ENCODE measurements at places on chromosomes 4 and X. TPM values are rescaled to one million over a fixed set of nuclear protein-coding genes. Genes with fewer than 3 reads are reported as not detected.
A peak's percentile ranks its signal among the peaks of the same experiment; 100 is the strongest.

- H3K27me3 ChIP-seq: no peaks in the 10 kb centered on the region
- H3K4me3 ChIP-seq: no peak overlapping the region
- DNase-seq: no peak
- H3K36me3 ChIP-seq: no peaks in the 10 kb centered on the region
- no peak overlapping the region for H3K27ac ChIP-seq
Observed at GRCh38 chrX:134676436-134676835, 18.2 kb upstream of the PLAC1 start.

- H3K36me3 ChIP-seq: no peaks in the 10 kb centered on the region
- no peaks in the 10 kb centered on the region for H3K27me3 ChIP-seq
- DNase-seq: no peak
- H3K4me1 ChIP-seq: no peaks in the 10 kb centered on the region
- H3K27ac ChIP-seq: no peak overlapping the region
Observed at GRCh38 chr4:41065434-41066006, 148.8 kb downstream of the APBB2 start.

DNA sequence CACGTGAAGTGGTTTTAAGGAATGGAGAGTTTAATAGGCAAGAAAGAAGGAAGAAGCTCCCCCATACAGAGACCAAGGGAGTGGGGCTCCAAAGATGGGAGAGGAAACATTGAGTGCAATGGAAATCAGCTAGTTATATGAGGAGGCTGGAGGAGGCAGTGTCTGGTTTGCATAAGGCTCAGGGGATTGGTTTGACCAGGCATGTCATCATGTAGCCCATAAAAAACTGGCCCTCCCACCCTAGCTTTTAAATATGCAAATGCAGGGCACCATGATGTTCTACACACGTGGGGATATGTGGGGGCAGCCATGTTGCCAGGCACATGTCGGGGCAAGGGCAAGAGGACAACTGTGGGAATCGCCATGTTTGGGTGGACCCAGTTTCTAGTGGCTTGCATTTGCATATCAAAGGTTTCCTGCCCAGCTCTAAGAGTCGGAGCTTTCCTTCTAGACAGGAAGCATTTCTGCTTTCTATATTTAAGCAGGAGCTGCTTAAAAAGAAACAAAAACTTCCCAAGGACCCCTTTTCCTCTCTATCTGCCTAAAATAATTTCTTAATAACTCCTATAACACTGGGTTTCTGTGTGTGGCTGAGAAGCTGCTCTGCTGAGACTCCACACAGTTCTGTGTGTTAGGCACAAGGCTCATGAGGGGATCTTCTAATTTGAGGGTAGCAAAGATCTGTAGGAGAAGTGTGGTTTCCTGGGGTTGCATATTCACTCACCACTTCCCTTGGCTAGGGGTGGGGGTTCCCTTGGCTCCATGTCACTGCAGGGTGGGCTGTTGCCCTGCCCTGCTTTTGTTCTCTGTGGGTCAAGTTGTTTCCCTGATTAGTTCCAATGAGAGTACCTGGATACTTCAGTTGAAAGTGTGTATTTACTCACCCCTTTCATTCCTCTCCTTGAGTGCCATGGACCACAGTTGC is 113.5 kb downstream of the VSIG4 start:
- peaks cover 32% of the 10 kb centered on the region for H3K4me1 ChIP-seq
- peak overlapping the region; percentile 37 for H3K27ac ChIP-seq
- H3K4me3 ChIP-seq: peak overlapping the region; percentile 31

The HPGD gene
- total RNA-seq: 3.4 TPM

- no peaks in the 10 kb centered on the region for H3K36me3 ChIP-seq
- H3K4me3 ChIP-seq: no peak overlapping the region
- no peak overlapping the region for H3K27ac ChIP-seq
- no peaks in the 10 kb centered on the region for H3K4me1 ChIP-seq
- no peaks in the 10 kb centered on the region for H3K27me3 ChIP-seq
Observed at GRCh38 chr4:182928061-182928460, 10.9 kb upstream of the DCTD start.

DNA sequence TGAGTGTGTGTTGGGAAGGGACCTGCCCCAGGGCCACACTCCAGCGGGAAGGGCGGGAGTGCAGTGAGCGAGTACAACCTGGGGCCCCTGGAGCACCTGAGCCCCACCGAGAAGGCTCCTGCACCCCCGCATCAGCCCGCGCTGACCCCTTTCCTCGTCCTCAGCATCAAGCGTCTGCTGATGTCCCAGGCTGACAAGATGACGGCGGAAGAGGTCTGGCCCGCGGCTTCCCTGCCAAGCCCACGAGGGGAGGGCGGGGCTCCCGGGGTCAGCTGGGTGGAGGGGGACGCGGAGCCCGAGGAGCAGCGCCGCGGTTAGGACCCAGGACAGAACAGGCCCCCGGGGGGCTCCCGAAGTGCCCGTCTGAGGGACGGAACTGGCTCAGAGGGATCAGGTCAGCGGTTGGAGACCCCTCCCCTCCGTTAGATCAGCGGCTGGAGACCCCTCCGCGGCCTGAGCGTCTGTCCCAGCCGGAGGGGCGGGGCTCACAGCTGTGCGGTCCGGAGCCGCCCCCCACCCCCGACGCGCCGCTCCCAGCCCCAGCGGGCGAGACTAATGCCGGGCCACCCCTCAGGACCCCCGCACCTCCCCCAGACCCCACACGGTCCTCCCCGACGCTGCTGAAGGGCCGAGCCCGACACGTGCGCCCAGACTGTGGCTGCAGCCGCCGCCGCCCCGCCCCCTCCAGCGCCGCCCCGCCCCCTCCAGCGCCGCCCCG is 6.7 kb downstream of the MYL5 start:
- no peaks in the 10 kb centered on the region for H3K36me3 ChIP-seq
- H3K4me3 ChIP-seq: peak overlapping the region; percentile 47
- H3K4me1 ChIP-seq: peaks cover 4% of the 10 kb centered on the region
- H3K27ac ChIP-seq: peak overlapping the region; percentile 48

The STK32B gene
- 1.7 TPM for total RNA-seq

DNA sequence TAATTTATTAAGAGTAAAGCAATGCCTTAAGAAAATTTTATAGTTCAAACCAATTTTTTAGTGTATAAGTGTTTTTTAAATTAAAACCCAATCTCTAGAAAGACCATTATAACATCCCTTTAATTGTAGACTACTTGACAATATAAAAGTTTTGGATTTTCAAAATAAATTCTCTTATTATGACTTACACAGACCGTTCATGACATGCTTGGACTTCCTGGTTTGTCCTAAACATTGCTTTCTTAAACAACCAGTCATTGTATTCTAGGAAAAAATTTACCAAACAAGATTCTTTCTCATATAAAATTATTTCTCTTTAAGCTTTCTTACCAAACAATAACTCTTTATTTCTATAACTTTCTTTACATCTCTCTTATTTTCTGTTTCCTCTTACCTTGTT is 49.0 kb upstream of the CXorf51A start:
- H3K4me1 ChIP-seq: no peaks in the 10 kb centered on the region
- DNase-seq: no peak

GRCh38 chr4:159495515-159496236 is 392.8 kb downstream of the RAPGEF2 start:
- H3K27me3 ChIP-seq: no peaks in the 10 kb centered on the region
- no peaks in the 10 kb centered on the region for H3K4me1 ChIP-seq
- no peak for DNase-seq

DNA sequence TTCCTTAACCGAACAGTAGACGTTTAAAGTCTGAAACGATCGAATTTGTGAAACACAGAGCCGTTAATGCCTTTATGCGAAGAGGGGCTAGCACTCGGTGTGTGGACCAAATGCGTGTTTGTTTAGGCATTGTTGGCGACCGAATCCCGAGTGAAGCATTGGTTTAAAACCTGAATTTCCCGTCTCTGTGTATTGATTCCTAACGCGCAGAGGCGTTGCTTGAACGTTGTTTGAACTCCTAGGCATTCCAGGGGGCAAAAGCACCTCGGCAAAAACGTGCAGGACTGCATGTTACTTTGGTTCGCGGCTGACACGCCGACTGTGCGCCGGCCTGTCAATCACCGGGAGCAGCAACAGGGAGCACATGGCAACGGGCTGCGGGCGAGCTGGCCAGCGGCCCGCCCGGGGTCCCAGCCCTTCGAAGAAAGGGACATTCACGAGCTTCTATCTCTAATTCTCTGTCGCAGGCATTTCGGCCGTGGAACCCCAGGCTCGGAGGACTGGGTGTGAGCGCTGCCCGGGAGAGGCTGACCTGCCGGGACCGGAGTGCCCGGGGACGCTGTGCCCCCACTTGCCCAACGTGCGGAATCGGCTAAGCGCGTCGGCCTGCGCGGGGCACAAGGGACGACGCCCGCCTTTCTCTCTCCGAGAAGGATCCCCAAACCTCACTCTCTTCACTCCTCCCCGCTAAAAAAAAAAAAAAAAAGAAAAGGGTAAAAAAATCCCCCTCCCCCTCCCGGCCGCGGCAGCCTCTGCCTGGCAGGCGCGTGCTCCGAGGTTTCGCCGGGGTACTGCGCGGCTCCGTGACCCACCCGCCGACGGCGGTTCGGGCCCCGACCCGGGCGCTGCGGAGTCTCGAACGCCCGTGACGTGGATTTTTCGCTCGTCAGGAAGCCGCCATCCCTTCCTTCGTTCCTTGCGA is 810 bp downstream of the SPRY1 start:
- peak overlapping the region; percentile 69 for H3K4me3 ChIP-seq
- H3K36me3 ChIP-seq: no peaks in the 10 kb centered on the region
- peak; percentile 37 for DNase-seq
- H3K27me3 ChIP-seq: no peaks in the 10 kb centered on the region
- peak overlapping the region; percentile 52 for H3K27ac ChIP-seq
- H3K4me1 ChIP-seq: peaks cover 17% of the 10 kb centered on the region

The GASK1B gene
- total RNA-seq: 2.3 TPM

DNA sequence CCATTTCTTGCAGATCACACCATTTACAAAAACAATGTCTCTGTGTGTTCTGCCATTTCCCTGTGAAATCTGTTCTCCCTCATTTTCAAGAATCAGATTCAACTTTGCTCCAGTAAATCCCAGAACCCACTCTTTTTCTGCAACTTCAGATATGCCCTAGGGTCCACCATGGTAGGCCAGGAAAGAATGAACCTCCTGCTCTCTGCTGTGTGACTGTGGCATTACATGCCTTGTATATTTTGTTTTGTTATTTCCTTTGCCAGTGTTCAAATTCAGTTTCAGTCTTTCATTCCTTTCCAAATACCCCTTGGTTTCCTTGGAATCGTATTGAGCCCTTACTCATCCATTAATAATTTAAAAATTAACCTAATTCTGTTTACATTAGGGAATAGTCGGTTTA is 290.2 kb upstream of the VCX start:
- no peak for DNase-seq
- no peaks in the 10 kb centered on the region for H3K27me3 ChIP-seq
- H3K36me3 ChIP-seq: no peaks in the 10 kb centered on the region
- H3K27ac ChIP-seq: no peak overlapping the region
- H3K4me3 ChIP-seq: no peak overlapping the region

DNA sequence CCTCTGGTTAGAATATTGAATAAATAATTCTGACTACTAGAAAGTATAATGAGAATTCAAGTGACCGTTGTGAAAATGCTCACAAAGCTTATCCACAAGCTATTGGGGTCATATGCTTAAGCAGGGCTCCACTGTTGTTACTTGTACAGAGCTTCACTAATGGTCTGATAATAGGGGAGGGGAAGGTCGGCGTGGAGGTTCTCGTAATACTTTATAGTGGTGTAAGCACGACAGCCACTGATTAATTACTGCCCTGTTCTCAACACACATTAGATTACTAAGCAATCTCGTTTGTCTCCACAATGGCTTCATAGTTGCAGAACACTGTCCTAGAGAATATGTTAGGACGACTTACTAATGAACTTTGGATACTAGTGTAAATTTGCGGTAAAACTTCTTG is 11.6 kb downstream of the UNC5C start:
- no peaks in the 10 kb centered on the region for H3K4me1 ChIP-seq
- no peak for DNase-seq
- no peak overlapping the region for H3K27ac ChIP-seq
- no peak overlapping the region for H3K4me3 ChIP-seq
- H3K27me3 ChIP-seq: no peaks in the 10 kb centered on the region

GRCh38 chr4:56817840-56818491 is 3.5 kb downstream of the SPINK2 start:
- H3K27ac ChIP-seq: no peak overlapping the region
- no peak overlapping the region for H3K4me3 ChIP-seq
- peak; percentile 27 for DNase-seq
- H3K36me3 ChIP-seq: no peaks in the 10 kb centered on the region
- H3K27me3 ChIP-seq: no peaks in the 10 kb centered on the region
- H3K4me1 ChIP-seq: peaks cover 17% of the 10 kb centered on the region

DNA sequence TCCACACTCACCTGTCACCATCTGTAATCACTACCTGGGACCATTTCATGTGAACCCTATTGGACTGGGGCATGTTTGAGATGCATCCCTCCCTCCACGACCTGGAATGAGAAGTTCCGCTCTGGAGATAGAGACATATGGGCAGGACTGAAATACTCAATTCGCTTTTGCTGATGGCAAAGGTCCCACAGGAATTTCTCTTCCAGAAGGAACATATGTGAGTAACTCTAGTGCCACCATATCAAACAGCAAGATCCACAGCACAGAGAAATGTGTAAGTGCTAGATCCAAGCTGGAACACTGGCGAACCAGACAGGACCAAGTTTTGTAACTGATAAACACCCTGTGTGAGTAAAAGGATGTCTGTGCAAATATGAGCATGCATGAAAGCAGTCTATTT is 43.9 kb downstream of the SEL1L3 start:
- H3K27me3 ChIP-seq: no peaks in the 10 kb centered on the region
- no peaks in the 10 kb centered on the region for H3K4me1 ChIP-seq
- no peak overlapping the region for H3K27ac ChIP-seq

DNA sequence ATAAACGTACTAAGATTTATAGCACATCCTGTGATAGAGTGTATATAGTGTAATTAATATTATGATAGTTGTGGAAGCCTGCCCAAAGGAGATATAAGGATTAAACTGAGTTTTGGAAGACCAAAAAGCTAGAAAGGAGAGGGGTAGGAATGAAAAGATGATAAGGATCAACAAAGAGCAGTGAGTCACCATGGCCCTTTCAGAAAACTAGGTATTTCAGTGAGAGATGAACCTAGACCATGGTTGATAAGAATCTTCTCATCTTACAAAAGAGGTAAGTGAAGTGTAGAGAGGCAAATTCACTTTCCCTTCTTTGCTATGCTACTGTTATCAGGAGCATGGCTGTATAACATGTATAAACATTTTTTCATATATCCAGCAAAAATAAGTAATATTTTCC is 133.8 kb upstream of the PLAC1 start:
- no peak overlapping the region for H3K4me3 ChIP-seq
- no peak overlapping the region for H3K27ac ChIP-seq
- H3K27me3 ChIP-seq: no peaks in the 10 kb centered on the region
- peaks cover 5% of the 10 kb centered on the region for H3K4me1 ChIP-seq

All from naive thymus-derived CD4-positive, alpha-beta T cell (primary cell).